ENCODE measurements at places on chromosomes 1 and 21.

DNA sequence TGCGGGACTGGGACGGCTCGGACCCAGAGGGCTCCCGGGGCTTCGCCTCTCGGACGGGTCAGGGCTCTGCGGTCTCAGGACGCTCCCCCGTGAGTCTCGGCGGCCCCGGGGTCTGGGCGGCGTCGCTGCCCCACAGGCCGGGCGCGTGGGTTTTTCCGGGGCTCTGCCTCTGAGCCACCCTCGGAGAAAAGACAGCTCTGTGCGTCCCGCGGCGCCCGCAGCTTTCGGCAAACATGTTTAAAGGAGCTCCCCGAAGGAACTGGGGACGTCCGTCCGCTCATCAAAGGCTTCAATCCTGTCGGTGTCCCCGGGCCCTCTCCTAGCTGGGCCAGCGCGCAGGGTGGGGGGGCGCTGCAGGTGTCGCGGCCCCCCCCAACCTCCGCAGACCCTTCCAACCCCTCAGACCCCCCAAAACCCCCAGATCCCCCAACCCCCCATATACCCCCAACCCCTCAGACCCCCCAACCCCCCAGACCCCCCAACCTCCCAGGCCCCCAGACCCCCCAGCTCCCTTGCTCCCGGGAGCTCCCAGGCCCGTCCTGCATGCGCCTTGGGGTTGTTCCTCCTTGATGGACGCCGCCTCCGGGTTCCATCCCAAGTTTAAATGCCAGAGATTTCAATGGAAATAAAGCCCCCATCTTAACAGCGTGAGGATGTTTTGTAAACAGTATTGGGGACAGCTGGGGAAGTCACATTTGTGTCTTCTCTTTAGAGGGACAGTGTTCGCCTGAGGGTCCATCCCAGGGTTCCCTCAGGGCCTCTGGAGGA lies 996 bp upstream of the C1orf159 start:
- DNase-seq: no peak

GRCh38 chr1:246659594-246660140 lies 64.5 kb upstream of the SCCPDH start:
- DNase-seq: no peak

DNA sequence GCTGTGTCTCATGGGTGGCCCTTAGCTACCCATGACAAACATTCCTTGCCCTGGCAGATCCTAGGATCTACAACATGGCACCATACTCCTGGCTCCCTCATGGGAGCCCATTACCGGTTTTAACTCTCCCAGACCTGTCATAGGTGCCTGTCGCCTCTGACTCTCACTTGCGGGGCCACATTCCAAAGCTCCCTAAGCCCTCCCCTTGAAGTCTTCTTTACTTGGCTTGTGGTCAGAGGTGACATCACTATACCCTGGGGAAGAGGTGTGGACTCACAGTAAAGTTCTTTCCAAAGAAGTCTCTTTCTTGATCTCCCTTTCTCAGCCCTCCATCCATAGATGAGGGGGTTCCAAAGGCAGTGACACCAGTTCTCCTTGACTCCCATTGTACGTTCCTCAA lies 5.4 kb upstream of the SLAMF9 start:
- DNase-seq: no peak

DNA sequence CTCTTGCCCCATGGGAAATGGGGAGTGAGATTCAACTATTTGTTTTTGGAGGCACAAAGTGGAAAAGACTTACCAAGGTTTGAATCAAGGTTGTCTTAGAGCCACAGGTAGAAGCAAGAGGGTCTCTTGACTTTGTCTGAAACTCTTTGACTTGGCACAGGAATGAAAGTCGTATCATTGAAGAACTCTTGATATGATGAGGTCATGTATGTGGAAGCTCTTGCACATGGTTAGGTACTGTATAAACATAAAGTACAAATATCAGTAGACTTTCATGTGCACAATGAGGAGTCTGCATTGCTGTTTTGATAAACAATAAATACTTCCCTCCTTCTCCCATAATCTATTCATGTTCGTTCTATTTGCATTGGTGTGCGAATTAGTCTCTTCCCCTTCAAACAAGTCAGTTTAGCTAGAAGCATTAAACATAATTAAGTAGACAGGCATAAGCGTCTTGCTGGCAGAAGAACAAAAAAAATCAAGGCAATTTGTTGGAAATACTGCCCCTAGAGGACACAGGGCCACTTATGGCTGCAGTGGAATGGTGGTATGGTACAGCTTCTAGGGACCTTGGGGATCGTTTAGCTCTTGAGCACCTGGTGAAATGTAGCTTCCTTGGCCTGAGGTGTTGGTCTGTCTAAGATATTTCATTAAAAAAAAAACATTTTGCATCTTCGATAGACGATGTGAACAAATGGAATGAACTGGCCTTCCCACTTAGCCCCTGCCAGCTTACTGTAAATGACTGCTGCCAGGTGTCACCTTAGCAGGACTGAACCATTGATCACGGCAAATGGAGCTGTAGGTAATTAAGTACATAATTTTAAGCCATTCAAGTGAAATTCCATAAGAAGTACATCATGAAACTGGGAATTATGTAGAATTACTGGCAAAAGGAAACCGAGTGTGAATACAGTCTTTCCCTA lies 218.0 kb upstream of the GALNT2 start:
- DNase-seq: no peak

- DNase-seq: no peak
These were observed 46.2 kb downstream of the DISP3 start for GRCh38 chr1:11525151-11525505.

DNA sequence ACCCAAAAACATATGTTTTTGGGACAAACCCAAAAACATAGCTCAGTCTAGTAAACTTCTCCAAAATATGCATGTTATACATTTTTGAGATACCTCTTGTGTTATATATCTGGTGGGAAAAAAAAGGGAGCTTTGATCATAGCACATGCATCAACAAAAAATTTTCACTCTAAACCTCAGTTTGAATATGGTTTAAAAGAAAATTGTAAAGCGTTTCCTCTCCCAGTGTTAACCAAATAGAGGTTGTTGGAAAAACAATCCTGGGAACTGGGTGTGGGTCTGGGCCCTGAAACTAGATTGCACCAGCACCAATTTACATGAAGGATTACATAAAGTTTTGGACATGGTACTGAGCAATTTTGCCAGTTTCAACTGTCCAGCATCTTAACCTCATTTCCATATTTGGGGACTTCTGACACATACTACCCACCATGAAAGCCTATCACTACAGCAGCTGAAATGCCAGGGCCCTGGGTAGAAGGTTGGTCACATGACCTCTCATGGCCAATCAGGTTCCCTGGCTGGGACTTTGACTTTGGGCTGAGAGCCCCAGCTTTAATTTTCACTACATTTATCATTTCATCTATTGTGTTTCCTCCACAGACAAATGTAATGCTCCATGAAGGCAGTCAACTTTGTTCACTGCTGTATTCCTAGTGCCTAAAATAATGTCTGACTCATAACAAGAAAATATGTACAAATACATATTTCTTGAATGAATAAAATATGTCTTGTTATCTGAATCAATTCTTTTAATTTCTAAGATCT lies 150.7 kb downstream of the SETD4 start:
- DNase-seq: no peak

DNA sequence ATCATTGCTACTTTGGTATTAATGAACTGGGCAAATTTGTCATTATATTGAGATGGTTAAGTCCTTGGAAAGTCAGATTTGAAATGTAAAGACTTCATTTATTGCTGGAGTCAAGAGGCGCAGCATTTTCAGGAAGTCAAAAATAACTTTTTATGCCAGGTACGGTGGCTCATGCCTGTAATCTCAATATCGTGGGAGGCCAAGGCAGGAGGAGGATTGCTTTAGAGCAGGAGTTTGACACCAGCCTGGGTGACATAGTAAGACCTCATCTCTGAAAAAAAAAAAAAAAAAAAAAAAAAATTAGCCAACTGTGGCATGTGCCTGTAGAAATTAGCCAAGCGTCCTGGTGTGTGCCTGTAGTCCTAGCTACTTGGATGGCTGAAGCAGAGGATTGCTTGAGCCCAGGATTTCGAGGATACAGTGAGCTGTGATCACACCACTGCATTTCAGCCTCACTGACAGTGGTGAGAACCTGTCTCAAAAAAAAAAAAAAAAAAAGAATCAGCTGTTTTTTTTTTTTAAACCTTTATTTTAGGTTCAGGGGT lies 5.5 kb downstream of the HIPK1 start:
- DNase-seq: no peak

GRCh38 chr1:154419620-154420571 lies 14.8 kb downstream of the IL6R start:
- peak; percentile 95 for DNase-seq

DNA sequence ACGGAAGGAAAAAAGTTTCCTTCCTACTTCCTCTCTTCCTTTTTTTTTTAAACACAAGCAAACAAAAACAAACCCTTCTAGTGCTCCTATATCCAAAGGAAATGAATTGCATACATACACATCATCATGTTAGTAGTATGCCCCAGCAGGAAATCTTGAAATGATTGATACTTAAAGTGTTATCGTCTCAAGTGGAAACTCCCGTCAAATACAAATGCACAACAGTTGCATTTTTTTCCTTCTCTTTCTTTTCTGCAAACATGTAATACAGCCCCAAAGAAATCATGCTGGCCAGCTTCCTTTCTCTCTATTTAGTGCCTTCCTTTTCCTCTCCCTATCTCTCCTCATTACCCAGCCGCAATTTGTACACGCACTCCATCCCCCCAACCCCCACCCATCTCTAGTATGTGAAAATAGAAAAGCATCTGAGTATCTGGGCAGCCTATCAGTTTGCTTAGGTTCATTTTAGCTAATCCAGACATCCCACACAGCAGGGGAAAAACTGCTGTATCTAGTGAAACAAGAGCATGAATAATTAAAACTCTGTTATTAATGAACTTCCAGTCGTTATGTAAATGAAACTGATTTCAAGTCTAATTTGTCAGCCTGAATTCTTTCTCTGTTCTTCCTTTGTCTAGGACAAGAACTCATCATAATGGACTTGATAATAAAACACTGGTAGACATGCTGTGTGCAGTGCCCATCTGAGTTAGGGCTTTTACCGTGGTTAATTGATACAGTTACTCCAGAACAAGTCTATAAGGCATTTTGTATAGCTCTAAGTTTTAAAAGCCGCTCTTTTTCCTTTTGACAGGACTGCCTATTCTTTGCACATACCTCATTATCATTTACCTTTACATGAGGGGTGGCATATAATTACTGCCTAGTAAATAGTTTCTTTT lies 336.5 kb upstream of the ADGRL2 start:
- DNase-seq: no peak

GRCh38 chr1:87213135-87213515 lies 115.6 kb upstream of the LMO4 start:
- DNase-seq: no peak

- no peak for DNase-seq
These were observed 182.1 kb downstream of the MRPL39 start for GRCh38 chr21:25425156-25425555.

GRCh38 chr1:229156872-229157271 lies 114.0 kb upstream of the RAB4A start:
- no peak for DNase-seq

- DNase-seq: no peak
These were observed 332.0 kb upstream of the VAMP3 start for GRCh38 chr1:7438921-7439655.

DNA sequence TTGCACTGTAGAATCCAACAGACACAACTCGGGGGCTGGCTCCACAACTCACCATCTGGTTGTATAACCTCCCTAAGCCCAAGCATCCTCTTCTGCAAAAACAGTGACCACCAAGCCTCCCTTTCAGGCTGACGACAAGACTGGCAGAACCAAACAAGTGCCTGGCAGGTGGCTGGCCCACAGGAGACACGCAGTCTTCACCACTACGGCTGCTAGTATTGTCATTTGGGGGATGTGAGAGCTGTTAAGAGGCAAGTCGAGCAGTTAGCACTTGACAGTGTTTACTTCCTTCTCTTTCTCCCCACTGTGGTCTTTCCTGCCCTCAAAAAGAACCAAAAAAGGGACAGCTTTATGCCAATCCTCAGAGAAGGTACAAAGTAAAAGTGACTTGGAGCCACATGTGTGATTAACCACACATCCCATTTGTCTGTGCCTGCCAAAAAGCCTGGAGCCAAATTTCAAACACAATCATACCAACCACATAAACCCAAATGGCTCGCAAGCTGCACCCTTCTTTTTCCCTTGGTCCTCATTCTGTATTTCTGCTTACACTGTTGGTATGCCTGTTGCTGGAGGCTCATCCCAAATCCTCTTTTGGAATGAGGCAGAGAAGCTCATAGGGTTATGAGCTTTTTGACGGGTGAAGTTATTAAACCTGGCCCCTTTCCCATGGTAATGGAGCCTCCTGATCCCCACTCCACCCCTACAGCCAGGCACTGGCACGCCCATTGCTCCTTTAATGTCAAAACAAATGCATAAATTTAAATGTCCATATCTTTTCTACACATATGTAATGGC lies 94.1 kb downstream of the TGFBR3 start:
- no peak for DNase-seq

DNA sequence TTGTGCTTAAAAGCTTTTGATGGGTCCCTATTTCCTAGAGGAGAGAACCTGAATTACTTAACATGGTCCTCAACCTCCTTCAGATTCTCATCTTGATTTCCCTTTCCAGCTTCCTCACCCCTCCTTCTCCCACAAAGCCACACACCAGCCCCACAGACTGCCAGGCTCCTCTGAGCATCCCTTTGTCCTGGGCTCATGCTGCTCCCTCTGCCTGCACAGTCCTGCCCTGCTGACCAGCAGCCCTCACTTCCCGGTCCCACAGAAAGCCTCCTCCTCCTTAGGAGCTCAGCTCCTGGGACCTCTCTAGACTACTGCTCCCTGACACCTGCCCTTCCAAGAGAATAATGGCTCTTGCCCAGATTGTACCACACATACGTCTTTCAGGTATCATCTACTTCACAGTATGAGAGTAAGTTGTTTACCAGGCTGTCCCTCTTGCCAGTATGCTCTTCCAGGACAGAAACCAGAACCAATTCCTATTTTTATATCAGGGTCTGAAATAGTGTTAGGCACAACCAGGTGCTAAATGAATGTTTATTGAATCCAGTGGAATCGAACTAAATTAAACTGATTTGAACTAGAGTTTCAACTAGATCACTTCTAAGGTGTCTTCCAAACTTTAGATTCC lies 373.4 kb downstream of the LMX1A start:
- no peak for DNase-seq

DNA sequence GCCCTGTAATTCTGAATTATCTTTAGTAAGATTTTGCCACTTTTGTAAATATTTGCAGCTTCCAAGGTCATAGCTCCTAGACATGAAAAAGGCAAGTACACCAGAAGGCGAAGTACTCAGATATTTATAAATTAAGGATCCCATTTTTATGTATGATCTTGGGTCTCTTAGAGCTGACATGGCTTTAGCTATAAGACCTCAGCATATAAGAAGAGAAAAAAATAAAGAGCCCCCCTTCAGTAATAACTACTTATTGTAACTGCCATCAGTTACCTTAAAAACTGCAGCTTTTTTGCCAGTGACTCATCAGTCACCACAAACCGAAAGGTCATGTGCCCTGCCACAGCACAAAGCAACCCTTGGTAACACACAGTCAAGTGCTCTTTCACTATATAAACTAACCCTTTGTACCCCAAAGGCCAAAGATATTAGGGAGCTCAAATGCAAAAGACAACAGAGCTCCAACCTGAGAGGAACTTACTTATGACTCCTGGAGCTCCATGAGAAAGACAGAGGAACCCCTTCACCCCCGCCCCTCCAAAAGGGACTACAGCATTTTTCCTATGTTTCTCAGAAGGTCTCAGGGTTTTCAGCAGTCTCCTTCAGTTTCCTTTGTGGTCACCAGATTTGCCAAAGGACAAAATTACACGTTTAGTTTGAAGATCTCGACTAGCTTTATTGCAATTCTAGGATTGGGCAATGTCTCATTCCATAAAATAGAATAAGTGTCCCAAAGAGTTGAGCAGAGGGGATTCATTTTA lies 219.8 kb upstream of the DUSP10 start:
- peak; percentile 3 for DNase-seq

Measured in smooth muscle cell of the brain vasculature (primary cell).